ENCODE measurements at places on chromosomes 4 and X. TPM values are rescaled to one million over a fixed set of nuclear protein-coding genes. Genes with fewer than 3 reads are reported as not detected.

- DNase-seq: no peak
Measured at GRCh38 chr4:6834867-6835266, 52.3 kb downstream of the KIAA0232 start.

- no peak for DNase-seq
Measured at GRCh38 chr4:10949039-10949733, 264.6 kb upstream of the CLNK start.

- DNase-seq: no peak
Measured at GRCh38 chr4:8676676-8677075, 84.1 kb downstream of the CPZ start.

DNA sequence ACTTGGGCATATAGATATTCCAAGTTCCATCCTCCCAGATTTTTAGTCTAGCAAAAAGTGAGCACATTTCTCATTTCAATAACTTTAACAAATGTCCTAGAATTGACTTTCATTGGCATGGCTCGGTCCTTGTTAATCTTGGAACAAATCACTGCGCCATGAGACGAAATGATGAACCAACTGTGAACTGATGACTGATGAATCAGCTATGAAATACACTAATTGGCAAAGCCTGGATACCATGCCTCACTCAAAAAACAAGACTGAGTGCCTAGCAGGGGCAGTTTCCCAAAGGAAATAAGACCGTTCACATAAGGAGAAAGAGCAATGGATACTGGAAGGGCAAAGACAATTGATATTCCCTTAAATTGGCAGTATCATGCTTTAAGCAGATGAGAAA is 248.6 kb upstream of the VEGFC start:
- no peak for DNase-seq

GRCh38 chrX:129600981-129601424 is 53.8 kb downstream of the APLN start:
- DNase-seq: no peak

DNA sequence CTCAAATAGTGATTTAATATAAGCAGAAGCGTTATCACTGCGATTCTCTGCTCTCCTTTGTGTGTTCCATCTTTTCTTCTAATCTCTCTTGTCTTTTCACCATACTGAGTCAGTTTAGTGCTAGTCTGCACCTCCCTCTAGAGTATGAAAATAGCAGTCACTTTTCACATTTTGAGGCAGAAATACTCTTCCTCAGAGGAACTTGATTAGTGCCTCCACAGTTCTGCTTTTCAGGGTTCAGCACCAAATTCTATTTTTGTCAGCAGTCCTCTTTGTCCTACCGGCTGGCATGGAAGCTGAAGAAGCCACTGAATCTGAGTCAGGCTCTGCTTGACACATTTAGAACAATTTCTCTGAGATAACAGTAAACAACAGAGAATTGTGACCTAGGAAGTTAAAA is 49.7 kb upstream of the ANKRD17 start:
- no peak for DNase-seq

DNA sequence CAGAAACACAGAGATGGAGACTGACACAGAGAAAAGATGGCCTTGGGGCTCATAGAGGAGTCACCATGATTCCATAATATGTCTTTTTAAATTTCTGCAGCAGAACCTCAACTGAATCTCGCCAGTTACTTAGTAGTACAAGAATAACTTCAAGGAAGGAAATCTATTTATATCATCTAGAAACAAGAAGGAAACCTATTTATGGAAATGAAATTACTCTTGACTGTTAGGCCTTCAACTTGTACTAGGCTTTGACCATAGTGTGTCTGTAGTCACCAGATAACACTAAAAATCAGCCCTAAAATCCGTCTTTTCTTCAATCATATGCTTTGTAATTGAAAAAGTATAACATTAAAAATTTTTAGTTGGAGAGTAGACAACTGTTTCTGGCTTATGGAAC is 740.4 kb downstream of the TRIML1 start:
- DNase-seq: no peak

- DNase-seq: no peak
Measured at GRCh38 chrX:54758114-54759055, 39.7 kb downstream of the ITIH6 start.

GRCh38 chr4:32140636-32141035 is 1420.5 kb downstream of the PCDH7 start:
- no peak for DNase-seq

DNA sequence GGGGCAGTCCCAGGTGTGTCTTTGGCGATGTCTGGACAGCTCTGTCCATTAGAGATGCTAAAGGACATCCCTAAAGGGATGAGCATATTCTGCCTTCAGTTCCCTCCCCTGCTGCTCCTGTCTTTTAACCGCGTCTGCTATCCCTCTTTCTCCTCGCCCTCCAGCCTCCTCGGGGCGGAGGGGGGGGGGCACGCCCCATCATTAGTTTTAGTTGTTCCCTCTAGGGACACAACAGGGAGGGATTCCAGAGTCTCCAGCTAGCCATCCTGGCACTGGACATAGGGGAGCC is 1.1 kb downstream of the MSL3 start:
- no peak for DNase-seq

GRCh38 chr4:71411981-71412380 is 73.2 kb downstream of the SLC4A4 start:
- DNase-seq: no peak

DNA sequence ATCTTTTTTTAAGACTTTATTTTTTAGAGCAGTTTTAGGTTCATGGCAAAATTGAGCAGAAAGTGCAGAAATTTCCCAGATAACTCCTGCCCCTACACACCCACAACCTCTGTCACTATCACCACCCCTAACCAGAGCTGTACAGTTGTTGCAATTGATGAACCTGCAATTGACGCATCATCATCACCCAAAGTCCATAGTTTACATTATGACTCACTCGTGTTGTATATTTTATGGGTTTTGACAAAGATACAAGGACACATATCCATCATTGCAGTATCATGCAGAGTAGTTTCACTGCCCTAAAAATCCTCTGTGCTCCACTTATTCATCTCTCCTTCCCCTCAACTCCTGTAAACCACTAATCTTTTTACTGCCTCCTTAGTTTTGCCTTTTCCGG is 34.5 kb upstream of the WAS start:
- no peak for DNase-seq

GRCh38 chrX:19137067-19137466 is 14.8 kb upstream of the ADGRG2 start:
- no peak for DNase-seq

DNA sequence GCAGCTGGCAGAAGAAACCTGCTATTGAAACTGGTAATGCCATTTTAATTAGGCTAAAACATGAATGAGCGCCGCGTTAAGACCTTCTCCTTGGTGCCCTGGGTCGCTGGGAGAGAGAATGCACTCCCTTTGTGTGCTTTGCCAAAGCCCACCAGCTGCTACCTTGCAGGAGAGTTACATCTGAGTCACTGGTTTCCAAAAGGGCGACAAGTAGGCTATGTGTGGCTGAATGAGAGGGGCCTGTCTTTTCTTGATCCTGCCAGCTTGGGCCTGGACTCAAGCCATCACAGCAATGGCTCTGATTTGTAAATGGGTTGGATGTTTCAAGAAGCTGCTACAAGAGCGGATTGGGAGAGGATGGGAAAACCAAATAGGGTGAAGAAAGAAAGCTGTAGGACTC is 81.5 kb downstream of the NHS start:
- DNase-seq: no peak

- DNase-seq: no peak
Measured at GRCh38 chrX:118239913-118240698, 105.8 kb upstream of the WDR44 start.

GRCh38 chr4:52867163-52867562 is 5.0 kb downstream of the RASL11B start:
- no peak for DNase-seq

SRPK3 gene
- 34.8 TPM for total RNA-seq

ZBED1 gene
- 55.0 TPM for total RNA-seq

HTN1 gene
- not detected for total RNA-seq

MSN gene
- total RNA-seq: 106 TPM

F8A1 gene
- 16.1 TPM for total RNA-seq

NEIL3 gene
- 0.11 TPM for total RNA-seq
